Right renal cortex interstitium (tissue), 3 donors: ENCODE measurements at places on chromosomes 12 and 14. TPM values are rescaled to one million over a fixed set of nuclear protein-coding genes. Genes with fewer than 3 reads are reported as not detected.

The ASIC1 gene
- 4.1 TPM for polyA plus RNA-seq

The VASH1 gene
- 29.6 TPM for polyA plus RNA-seq

The LRP1-AS gene
- not detected for polyA plus RNA-seq

The SLC5A8 gene
- 34.0 TPM for polyA plus RNA-seq

The DAO gene
- 1.0 TPM for polyA plus RNA-seq

The NKX2-8 gene
- not detected for polyA plus RNA-seq

The OR4K15 gene
- not detected for polyA plus RNA-seq

The ABHD12B gene
- polyA plus RNA-seq, result 0.33 TPM

- DNase-seq, result no peak
These were observed 237.8 kb upstream of the TBX3 start for GRCh38 chr12:114921781-114922180.

- no peak for DNase-seq
These were observed 735 bp downstream of the RNASE6 start for GRCh38 chr14:20781803-20782202.

DNA sequence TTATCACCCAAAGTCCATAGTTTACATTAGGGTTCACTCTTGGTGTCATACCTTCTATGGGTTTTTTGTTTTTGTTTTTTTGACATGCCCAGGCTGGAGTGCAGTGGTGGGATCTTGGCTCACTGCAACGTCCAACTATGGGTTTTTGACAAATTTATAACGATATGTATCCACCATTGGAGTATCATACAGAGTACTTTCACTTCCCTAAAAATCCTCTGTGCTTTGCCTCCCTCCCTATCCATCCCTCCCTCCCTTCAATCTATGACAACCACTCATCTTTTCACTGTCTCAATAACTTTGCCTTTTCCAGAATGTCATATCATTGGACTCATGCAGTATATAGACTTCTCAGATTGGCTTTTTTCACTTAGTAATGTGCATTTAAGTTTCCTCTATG lies 139.0 kb upstream of the CCDC198 start:
- DNase-seq, result no peak

DNA sequence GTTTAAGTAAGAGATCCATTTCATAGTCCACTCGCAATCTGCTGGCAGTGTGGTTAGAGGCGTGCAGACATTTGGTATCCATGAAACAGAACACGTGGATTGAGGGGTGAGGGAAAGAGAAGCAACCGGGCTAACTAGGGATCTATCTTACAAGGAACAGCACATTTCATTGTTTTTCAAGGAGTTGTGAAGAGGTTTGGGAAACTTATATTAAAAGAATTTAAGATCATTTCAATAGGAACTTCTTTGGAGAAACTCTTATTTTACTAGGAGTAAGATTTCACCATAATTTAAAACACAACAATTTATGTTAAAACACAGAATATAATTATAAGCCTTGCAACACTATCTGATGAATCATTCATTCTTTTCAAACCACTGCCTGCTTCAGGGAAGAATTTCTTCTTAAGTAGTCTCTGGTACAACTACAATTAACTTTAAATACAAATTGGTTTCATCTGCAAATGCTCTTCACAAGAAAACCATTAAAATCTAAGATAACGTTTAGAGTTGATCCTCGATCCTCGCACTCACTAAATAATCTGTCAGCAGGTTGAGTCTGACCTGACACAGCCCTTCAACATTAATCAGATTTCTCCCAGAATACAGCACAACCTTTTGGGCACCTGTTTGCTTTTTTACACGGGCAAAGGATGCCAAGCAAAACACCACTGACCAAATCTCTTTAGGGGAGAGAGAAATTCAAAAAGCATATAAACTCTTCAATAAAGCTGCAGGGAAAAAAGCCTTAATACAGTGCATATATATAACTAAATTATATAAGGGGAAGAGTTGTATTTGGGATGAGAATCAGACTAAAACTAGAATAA lies 27.3 kb downstream of the PPTC7 start:
- DNase-seq, result no peak

DNA sequence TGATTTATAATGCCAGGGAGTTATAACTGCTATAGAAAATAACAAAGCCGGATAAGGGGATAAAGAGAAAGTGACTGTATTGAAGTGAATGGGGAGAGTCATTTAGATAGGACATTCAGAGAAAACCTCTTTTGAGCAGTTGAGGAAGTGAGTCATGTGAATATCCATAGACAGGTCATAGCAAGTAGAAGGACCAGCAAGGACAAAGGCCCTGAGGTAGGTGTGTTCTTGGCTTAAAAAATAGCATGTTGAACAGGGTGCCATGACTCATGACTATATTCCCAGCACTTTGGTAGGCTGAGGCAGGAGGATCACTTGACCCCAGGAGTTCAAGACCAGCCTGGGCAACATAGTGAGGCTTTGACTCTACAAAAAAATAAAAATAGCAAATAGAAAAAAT lies 51.5 kb upstream of the RAP1B start:
- no peak for DNase-seq

GRCh38 chr12:55982319-55982936 lies 8.6 kb downstream of the RAB5B start:
- no peak for DNase-seq

DNA sequence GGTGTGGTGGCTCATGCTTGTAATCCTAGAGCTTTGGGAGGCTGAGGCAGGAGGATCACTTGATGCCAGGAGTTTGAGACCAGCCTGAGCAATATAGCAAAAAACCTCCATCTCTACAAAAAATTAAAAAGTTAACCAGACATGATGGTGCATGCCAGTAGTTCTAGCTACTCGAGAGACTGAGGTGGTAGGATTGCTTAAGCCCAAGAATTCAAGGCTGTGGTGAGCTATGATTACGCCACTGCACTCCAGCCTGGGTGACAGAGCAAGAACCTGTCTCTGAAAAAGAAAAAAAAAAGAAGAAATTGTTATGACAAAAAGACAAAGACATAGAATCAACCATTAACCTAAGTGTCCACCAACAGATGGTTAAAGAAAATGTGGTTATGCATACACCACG lies 2.1 kb upstream of the ATP23 start:
- DNase-seq, result no peak

- peak; percentile 2 for DNase-seq
These were observed 58.9 kb upstream of the SRRM4 start for GRCh38 chr12:118922405-118922804.
